ENCODE measurements at places on chromosomes 2 and 18.

- no peak for DNase-seq
Observed at GRCh38 chr2:216777637-216778273, 82.1 kb downstream of the TNP1 start.

DNA sequence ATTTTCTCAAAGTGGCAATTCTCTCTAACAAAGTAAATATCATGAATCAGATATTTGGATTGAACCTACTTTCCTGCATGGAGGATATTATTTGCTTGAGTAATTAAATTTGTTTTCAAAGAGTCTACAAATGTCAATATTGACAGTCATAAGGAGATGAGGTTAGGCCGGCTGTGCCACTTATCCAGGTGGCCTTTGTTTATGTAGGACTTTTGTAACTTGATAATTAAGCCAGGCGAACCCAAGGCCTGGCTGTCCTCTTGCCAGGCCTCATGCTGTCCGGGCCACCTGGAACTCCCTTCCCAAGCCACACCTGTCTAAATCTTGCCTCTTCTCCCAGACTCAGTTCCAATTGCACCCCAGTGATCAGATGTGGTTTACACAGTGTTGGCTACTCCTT, 255.2 kb downstream of the ACKR3 start:
- DNase-seq = no peak

DNA sequence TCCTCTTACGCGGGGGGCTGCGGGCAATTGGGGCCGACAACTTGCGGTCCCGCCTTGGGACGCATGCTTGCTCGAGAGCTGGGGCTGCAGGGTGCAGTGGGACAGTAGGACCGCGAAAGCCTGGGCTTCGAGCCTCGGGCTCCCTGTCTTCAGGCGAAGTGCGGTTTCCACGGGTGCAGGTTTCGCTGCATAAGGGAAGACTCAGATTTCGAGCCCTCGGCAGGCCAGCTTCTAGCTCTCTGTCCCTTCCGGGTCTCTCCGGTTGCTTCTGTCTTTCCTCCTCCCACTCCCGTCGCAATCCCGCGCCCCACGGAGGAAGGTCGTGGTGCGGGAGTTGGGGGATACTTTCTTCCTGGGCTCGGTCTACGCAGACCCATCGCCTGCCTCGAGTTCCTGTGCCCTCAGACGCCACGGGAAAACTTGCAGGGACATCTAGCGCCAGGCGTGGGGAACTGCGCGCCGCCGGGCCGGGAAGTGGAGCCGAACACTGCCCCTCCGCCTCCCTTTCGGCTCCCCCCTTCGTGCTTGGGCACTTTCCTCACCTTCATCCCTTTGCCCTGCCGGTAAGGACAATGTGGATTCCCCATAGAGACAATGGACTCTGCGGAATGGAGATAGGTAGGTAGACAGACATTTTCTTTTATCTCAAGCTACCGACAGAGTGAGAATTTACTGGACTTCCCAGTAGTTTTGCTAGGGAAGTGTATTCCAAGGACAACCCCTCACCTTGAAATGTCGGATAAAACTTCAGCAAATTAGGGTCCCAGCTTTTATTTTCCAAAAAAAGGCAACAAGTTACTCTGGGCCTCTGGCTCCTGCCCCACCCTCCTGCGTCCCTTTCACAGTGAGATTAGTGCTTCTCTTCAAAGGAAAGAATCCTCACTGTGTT, 4.2 kb upstream of the HOXD13 start:
- DNase-seq = no peak

DNA sequence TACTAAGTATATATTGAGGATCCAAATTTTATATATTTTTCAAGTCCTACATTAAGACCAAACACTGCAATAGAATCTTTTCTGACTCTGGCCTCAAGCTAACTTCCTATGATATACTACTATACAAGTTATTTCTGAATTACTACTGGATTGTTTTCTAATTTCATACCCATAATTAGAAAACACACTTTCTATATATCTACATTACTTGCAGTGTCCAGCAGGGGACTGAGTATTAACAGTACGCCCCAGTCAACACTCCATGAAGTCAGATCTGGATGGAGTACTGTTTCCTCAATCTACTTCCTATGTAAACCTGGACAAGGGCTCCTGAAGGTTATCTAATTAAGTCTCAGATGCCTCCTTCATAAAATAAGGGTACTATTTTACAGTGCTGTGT, 26.5 kb downstream of the RMP24 start:
- DNase-seq = no peak

DNA sequence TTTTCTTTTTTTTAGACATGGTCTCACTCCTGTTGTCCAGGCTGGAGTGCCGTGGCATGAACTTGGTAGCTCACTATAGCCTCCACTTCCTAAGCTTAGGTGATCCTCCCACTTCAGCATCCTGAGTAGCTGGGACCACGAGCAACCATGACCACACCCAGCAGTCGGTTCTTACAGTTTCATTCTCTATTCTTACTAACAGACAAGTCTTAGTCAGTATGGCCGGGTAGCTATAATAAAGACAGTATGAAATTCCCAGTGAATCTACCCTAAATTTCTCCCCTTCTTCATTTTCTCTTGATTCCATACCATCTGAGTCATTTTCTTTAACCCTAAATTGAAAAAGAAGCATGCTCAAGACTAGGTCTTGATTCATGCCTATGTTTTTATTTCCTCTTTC, 775.3 kb upstream of the NRXN1 start:
- no peak for DNase-seq

DNA sequence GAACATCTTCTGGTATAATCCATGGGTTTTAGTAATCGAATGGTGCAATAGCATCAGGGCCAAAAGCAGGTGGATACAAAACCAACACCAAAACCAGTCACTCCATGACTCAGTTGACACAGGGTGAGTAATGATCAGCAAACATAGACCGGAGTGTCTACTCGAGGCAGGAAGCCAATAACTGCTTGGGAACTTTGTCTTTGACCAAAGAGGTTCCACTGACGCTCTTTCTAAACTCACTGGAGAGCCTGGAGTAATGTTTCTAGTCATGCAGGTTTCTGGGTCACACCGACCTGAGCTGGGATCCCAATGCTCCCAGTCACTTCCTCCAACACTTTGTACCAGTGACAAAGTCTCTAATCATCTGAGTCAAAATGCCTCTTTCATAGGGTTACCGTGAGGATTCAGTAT, 30.9 kb downstream of the MREG start:
- DNase-seq = no peak
